ENCODE measurements at places on chromosomes 4 and X.

DNA sequence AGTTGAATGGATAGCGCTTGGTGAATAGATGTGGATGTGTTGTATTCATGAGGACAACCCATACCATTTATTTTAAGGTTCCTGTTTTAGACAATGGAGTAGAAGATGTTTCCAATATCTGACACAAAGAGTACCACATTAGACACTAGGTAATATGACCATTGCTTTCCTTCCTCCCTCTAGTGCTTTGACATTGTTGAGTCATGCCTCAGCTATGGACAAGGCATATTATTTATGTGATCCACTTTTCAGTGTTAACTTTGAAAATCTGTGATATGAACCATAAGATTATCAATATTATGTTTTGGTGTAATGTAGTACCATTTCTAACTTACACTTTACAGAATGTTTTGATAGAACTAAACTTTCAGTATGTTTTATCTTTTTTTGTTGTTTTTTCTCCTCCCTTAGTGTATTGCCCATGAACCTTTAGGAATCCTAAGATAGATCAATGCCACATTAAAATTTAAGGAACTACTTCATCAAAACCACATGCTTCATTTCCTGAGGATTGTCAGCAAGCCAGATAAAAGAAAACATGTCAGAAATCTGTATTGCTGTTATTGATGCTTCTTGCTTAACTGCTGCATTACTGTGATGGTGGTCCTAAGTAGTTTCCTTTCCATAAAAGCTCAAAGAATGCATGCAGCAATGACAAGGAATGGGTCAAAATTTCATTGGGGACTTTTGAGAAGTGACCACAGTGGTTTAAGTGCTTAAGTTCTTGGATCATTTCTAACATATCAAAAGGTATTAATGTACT is 105.0 kb downstream of the PCDH7 start:
- no peak for DNase-seq

GRCh38 chrX:72143609-72143907 is 11.8 kb upstream of the RTL5 start:
- no peak for DNase-seq

GRCh38 chr4:184824776-184825084 is 1.0 kb downstream of the ACSL1 start:
- no peak for DNase-seq

GRCh38 chr4:15373363-15373762 is 54.5 kb upstream of the C1QTNF7 start:
- peak; percentile 23 for DNase-seq

- peak; percentile 70 for DNase-seq
These were observed 34.4 kb downstream of the AFAP1 start for GRCh38 chr4:7904952-7905915.

DNA sequence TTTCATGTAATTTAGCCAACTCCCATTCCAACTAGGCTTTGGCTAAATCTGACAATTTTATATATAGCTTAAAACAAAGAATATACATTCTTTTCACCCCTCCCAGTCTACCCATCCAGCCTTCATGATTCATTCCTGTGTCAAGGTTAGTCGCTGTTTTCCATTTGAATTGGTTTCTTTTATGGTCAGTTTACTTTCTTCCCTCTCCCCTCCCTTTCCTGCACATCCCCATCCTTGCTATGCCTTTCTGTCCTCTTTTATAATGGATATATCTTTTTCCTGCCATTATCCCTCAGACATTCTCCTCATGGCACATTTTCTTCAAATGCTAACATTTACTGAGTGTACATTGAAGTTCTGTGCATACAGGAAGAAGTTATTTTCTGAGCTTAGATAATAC is 4.7 kb downstream of the ZXDB start:
- DNase-seq: no peak

DNA sequence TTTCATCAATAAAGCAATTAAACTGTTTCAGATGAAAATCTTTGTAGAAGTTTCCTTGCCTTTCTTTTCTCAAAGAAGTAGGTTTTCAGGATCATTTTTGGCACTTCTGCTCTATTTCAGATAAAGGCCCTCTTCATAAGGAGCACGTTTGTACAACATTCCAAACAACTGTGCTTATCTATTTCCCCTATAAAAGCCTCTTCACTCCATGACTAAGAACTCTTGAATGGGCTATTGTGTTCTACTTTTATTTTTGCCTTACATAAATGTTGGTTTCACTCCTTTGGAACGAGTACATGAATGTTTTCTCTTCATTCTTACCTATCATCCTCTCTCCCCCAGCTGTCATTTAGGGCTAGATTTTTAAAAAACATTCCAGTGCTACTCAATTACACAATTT is 288.0 kb upstream of the PPP1R2C start:
- no peak for DNase-seq

- no peak for DNase-seq
These were observed at the start of gene NSG1 for GRCh38 chr4:4386736-4387392. TSS of gene NSG1 (plus strand) at chr4:4387102. CDS start at chr4:4387630, 528 bp downstream.

GRCh38 chr4:169859366-169860216 is 101.8 kb upstream of the HPF1 start:
- no peak for DNase-seq

- DNase-seq: no peak
These were observed 302.5 kb downstream of the PCDH7 start for GRCh38 chr4:31022702-31023101.

GRCh38 chrX:21960569-21961541 is 20.3 kb downstream of the SMS start:
- DNase-seq: no peak

- no peak for DNase-seq
These were observed 105.6 kb downstream of the TSPAN7 start for GRCh38 chrX:38666909-38667308.

DNA sequence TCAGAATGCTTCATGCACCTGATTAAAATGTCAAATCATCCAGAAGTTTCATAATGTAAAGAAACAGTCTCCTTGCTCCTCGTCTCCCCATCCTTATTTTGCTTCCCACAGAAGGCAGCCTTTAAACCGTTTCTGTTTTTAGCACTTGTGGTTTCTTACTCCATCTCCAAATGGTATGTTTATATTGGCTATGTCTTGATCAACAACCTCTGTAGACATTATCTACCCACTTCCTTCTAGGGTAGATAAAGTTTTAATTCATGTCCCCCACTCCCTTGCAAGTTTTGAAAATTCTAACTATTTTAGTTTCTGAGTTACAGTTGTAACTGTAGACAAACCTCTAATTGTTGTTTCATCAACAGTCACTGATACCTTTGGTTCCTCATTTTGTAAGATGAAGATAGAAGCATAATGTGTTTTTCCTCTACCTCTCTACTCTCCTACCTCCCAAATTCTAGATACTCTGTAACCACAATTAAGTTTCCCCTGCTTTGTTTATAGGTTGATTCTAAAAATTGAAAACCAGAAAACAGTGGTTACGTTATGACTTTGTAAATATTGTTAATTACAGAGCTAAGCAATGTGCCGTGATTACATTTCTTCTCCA is 291.7 kb upstream of the GATB start:
- DNase-seq: no peak

DNA sequence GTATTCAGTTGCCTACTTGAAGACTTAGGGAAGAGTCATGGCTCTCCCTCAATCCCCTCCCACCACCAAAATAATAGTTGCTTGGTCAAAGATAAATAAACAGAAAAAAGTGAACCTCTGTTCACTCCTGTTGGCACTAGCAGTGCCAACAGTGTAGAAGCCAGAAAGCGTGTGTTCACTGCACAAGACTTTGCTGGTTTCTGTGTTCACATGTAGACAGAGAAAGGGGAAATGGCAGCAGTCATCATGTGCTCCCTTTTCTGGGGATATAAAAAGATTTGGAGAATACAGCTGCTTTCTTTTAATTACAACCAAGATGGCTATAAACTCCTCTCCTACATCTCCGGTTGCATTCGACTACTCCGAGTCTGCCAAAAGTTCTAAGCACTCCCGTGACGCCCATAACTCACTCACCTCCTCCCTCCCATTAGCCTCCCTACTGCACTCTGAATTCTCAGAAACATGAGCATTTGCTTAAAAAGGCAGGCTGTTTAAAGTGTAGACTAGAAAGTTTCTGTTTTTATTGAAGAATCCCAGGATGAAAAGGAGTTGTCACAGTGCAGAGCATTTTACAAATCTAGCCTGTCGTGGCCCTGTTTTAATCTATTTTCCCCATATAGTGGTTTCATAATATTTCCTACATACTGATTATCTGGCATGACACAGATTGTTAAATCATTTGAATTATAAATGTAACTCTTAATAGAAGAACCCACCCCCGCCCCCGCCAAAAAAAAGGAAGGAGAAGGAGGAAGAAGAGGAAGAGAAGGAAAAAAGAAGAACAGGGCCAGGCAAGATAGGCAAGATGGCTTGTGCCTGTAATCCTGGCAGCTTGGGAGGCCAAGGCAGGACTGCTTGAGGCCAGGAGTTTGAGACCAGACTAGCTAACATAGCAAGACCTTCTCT is 16.7 kb downstream of the LGI2 start:
- no peak for DNase-seq

DNA sequence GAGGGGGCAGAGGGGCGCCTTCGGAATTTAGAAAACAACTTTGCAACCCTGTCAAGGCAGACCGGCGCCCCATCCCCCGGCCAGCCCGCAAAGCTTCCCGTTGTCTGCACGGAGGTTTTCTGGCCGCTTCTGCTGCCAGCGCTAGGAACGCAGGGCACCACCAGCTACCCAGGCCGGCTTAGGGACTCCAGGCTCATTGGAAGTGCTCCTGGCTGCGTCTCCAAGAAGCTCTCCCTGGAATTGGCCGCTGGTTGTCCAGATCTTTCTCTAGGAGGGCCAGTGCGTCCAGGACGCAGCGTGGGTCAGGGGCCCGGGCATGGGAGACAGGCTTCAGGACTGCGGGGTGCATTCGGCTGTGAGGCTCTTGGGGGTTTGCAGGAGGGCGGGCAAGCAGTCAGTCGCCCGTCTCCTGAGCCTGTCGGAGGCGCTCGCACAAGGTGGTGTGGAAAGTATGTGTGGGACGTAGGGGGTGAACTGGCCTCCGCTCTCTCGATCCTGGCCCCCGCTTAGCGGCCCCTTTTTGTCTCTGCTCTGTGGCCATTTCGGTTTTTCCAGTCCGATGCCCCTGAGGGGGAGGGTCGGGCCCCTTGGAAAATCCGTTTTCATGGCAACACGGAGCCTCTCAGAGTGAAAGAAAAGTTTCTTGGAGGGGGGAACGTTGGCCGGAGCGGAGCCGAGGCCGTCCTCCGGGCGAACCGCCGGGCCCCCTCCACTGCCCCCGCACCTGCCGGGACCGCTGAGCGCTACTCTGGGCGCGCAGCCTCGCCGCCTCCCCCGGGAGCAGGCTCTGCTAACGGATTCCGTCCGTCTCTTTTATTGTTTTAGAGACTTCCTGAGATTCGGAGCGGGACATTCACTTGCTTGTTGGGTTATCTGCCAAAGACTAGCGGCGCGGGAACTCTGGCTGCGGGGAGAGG is 810 bp upstream of the SOX3 start:
- no peak for DNase-seq

DNA sequence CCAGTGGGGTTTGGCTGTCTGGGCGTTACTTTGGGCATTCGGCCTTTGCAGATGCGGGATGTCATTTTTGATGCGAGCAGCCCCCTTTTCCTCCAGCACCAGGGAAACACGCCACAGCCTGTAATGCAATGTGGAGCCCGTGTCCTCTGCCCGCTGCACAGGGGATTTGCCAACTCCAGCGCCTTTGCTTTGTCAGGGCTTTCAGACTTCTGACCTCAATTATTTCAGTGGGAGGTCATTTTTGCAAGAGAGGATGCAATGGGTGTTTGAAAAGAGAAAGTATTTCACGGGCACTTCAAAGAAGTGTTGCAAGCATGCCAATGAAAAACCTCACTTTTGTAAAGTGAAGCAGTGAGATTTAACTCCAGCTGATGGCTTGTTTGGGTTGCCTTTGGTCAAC is 11.5 kb downstream of the CLCN4 start:
- DNase-seq: no peak

GRCh38 chr4:65096630-65097029 is 573.7 kb downstream of the EPHA5 start:
- DNase-seq: no peak

DNA sequence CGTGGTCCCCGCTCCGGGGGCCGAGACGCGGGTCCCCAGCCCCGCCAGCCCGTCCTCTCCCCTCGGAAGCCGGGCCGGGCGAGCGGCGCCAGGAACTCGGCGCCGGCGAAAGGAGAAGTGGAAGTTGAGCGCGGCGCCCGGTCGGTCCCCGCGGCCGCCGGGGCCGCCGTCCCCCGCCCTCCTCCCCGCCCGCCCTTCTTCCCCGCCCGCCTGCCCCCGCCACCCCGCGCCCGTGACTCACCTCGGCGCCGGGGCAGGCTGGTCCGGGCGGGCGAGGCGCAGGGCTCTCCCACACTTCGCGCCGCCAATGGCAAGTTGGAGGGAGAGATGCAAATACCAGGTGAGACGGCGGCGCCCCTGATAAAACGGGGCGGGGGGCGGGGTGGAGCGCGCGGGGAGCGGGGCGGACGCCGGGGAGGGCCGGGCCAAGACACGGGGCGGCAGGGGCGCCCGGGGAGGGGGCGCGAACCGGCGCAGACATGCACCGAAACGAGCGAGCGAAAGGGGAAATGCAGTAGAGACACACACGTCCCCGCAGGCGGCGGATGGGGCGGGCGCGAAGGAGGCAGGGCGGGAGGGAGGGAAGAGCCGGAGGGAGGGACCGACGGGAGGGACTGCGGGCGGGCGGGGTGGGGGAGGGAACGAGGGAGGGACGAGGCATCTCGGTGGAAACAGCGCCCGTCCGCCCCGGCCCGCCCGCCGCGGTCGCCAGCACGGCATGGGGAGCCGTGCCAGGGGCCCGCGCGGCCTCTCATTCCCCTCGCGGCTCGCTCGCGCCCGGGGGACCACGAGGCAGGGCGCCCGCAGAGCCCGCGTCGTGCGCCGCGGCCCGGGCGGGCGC is at the start of gene ELF4:
TSS of gene ELF4 (minus strand) at position 119 of the 841 bp plus-strand sequence. CDS start 29,167 bp downstream, outside the sequence.
- peak; percentile 29 for DNase-seq

DNA sequence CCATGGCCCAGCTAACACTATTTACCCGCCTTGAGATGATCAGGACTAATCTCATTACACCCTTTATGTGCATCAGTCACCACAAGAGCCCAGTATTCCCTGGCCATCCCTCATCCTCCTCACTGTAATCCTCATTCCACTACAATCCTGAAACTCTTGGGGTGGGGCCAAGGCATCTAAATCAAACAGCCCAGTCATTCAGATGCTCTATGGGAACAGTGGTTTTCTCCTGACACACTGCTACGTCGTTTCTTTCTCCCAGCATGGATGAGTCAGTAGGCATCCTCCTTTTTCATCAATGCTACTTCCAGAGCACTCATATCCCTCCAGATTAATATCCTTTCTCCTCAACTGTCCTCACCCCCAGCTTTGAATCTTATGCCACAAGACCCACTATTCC is 5.6 kb downstream of the SDAD1 start:
- DNase-seq: peak; percentile 59

DNA sequence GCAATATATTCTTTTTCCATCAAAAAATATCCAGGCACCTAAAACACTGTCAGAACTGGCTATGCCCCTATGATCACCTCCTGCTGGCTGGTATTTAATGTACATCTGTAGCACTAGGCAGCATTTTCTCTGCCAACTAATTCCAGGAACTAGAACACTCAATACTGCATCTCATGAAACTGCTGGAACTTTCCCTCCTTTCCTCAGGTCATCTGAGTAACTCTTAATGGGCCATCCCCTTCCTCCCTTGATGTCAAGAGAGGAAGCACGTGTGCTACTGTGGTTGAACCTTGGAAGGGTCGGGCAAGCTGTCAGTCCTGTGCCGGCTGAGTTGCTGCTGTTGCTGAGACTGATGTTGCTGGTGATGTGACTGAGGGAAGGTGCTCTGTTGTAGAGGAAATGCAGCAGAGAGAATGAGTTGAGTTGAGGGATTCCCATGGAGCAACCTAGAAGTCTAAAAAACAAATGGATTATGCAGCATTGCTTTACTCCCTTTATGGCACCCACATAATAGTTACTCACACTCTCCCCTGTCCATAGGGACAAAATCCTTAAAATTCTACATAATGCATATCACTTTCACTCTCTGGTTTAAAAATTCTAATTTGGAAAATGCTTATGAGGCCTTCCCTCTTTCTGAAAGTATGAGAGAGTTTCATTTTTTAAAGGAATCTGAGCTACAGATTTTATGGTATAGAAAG is 39.5 kb downstream of the TMEM165 start:
- DNase-seq: no peak
